Activated CD4-positive, alpha-beta T cell treated with anti-CD3 and anti-CD28 coated beads, Interleukin-2, amount 50 U/mL, for 48 hours (primary cell): ENCODE measurements at places on chromosomes 16 and 17.
A peak's percentile ranks its signal among the peaks of the same experiment; 100 is the strongest.

- DNase-seq = no peak
These were observed 372.5 kb upstream of the CDH8 start for GRCh38 chr16:62408760-62409159.

DNA sequence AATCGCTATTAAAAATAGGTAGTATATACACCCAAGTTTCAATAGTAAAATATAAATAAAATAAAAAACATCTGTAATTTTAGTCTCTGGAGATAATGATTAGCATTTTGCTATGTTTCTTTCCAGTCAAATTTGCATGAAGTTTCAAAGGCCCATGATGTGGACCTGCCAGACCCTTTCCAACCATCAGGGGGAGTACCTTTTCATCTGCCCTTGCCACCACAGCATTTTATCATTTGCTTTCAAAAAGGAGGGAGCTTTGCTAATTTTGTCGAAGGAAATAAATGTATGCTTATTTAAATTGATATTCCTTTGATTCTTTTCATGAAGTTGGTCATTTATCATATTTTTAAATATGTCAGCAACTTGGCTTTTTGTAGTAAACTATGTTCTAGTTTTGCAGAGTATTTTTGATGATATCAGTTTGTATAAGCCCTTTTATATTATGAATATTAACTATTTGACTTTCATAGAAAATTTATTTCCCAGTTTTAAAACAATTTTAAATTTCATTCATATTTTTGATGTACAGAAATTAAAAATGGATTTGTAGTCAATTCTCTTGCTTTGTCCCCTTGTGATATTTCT is 115.2 kb upstream of the NETO2 start:
- peak; percentile 2 for DNase-seq

DNA sequence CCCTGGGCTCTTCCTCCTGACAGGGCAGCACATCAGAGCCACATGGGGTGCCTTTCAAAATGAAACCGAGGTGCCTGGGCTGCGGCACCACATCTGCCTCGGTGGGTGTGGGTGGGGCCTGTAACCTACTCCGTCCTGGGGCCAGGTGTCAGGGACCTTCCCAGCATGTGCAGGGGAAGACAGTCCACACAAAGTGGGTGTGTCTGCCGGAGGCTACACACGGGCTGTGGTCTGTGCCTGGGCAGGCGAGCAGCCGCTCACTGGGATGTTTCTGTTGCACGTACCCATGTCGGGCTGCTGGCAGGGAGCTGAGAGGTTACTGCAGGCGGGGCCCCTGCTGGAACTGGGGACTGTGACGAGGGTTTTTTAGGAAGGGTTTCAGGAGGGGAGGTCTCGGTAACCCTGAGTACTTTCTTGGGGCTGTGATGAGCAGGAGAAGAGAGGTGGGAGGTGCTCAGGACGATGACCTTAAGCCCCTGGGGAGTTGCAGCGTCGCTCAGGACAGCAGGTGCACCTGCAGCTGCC is 351.2 kb downstream of the SEC14L1 start:
- no peak for DNase-seq

GRCh38 chr17:49880291-49881053 is 32.6 kb upstream of the TAC4 start:
- peak; percentile 80 for DNase-seq

- peak; percentile 95 for DNase-seq
These were observed 4.2 kb downstream of the BORCS6 start for GRCh38 chr17:8185582-8186445.

DNA sequence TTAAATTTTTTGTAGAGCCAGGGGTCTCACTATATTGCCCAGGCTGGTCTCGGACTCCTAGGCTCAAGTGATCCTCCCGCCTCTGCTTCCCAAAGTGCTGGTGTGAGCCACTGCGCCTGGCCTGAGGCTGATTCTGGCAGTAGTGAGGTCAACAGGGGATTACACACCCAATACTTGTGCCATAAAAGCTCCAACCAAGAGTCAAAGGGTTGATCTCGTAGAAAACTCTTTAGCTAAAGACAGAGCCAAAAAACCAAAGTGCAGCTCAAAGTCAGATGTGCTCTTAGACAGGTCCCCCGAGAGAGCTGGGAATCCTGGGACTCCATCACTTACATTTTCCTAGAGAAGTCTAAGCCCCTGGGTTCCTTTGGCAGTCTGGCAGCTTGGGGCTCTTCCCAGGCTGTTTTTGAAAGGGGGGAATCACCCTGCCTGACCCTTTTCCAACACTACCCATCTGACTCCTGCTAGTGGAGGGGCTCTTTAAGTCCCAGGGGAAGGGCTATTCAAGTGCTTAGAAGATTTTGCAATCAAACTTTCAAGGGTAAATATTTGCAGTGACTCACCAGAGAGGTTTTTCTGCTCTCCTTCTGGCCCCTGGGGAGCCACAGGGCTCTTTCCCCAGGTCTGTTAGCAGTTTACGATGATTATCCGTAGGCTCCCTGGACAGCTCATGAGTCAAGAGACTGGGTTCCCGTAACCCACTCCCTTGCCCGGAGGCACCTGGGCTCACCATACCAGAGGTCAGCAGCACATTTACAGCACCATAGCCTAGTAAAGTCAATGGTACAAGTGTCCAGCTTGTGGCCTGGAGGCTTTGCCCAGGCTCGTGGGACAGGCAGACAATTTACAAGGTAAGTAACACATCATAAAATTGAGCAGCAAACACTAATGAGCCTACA is 408.7 kb downstream of the SLC39A11 start:
- DNase-seq = no peak

GRCh38 chr16:68049449-68049848 is 26.4 kb downstream of the DUS2 start:
- no peak for DNase-seq

- DNase-seq = no peak
These were observed 131.8 kb downstream of the IRX5 start for GRCh38 chr16:55062442-55062841.

GRCh38 chr16:13767215-13767614 is 152.7 kb upstream of the ERCC4 start:
- DNase-seq = no peak

GRCh38 chr16:81310045-81310644 is 4.6 kb upstream of the GAN start:
- no peak for DNase-seq

GRCh38 chr16:67430504-67430976 is 381 bp upstream of the HSD11B2 start:
- DNase-seq = peak; percentile 33

DNA sequence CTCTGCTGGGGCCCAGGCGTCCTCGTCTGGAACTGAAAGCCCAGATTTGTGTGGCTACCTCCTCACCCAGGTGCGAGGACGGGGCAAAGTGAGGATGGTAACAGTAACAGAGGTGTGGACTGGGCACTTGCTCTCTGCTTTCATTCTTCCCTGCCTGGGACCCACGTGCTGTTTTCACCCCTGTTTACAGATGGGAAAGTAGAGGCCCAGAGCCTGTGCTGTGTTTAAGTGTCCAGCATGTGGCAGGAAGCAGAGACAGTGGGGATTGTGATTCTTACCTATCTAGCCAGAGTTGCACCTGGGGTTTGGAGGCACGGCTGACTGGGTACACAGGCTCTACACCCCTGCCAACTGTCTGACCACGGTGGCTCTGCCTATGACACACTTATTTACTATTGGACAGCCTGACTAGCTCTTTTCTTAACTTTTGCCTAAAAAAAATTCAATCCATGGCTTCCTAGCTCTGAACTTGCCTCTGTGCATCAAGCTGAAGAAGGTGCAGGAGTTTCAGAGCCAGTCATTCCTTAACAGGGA is 155.4 kb downstream of the CLEC16A start:
- no peak for DNase-seq

DNA sequence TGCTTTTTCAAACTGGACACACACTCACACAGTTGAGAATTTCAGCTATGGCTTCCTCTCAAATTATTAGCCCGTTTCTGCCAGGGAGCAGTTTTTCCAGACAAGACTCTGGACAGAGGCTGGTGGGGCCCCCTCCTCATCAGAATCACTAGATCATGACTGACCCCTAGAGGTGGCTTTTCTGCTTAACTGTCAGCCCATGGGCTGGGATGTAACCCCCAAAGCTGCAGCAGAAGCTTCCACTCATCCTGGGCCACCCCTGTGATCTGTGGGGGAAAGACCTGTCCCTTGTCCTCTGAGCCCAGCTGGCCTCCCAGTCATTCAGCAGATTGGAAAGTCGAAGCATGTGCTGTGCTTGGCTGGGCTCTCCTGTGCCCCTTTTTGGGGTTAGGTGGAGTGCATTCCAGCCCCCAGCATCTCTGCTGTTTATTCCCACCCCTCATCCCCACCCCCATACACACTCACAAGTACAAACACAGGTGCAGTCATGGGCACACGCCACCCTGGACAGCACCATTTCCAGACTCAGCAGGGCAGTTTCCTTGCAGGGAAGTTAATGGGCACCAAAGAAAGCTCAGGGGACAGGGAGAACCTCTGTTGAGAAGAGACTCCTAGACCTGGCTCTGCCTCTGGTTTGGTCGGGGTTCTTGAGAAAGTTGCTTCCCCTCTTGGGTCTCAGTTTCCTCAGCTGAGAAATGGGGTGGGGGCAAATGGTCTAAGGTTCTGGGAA is 77.6 kb upstream of the RBL2 start:
- no peak for DNase-seq

DNA sequence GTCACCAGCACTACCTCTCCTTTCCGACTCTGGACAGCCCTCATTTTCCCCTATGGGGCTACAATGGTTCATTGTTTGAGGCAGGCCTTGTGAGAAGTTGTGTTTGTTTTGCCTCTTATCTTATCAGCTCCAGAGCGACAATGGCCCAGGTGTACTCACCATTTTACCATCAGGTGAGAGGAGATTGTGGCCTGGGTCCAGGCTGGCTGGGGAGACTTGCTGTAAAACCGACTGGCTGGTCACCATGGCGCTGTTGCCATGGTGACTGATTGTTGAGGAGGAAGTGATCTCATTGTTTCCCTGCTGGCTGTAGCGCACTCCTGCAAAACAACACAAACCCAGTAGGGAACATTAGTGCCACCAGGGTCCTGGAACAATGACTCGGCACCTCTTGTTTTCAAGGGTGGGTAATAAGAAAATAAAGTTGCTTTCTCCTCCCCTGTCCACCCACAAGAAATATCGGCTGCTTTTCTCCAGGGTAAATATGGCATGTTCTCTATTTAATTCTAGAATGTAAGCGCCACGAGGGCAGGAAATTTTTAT is 34.4 kb downstream of the HNF1B start:
- no peak for DNase-seq

DNA sequence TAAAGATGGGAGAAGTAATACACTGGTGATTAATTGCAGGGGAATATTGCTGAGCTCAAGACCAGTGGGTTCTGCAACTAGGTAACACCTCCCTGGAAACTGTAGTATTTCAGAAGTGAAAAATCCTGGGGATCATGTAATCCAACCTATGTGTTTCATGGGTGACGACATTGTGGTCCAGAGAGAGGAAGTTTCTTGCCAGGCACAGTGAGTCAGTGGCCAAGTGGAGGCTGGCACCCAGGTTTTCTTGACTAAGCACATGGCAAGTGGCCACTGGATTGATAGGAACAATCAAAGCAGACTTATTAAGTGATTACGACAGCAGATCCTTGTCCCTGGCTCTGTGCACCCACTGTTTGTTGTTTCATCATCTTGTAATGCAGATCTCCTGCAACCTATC is 14.6 kb upstream of the CIITA start:
- no peak for DNase-seq

GRCh38 chr17:29874931-29875596 is 55.0 kb downstream of the SSH2 start:
- DNase-seq = no peak

- DNase-seq = no peak
These were observed 5.6 kb downstream of the AKAP1 start for GRCh38 chr17:57090560-57091185.
